Activated CD8-positive, alpha-beta memory T cell treated with anti-CD3 and anti-CD28 coated beads, Interleukin-2, amount 50 U/mL, for 4 hours (primary cell): ENCODE measurements at places on chromosomes 3 and 15.

DNA sequence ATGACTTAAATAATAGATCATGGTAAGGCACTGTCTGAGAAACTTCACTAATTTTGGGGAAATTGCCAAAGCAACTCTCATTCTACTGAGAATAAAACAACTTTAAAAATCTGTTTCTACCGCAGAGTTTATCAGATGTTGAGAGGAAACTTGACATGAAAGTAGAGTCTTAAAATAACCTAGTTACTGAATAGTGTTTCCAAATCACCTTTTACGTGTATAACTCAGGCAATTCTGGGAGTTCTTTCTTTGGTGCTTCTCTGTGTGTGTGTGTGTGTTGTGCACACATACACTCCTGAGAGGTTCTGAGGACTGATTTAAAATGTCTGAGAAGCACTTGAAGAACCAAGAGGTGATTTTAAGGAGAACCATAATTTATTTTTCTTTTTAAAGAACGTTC lies 236.6 kb downstream of the SV2B start:
- no peak for DNase-seq

DNA sequence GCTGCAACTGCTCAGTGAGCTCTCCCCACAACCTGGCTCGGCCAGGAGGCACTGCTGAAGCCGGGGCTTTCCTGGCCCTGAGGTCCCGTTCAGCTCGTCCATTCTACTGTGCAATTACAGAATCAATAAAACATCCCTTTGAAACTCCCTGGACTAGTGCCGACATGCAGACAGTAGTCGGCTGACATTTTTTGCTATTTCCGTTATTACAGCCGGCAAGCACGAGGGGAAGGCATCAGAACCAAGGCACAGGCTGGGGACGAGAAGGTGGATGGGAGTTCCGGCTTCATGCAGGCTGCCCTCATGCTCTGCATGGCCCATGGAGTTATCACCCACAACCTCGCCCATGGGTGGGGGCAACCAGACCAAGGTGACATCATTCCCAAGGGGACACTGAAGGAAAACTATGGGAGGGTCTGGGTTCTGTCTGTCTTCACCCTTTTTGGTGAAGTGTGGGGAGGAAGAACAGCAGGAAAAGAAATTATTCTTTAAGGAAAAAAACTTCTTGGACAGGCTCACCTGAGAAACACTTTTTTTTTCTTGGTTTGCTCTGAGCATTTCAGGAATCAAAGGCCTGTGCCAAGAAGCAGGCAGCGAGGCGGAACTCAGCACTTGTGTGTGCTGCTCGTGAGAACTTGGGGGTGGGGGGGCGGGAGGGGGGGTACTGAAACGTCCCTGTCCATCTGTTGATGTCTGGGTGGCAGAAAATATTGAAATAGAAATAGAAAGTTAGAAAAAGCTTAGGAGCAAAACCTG lies 154.5 kb downstream of the FOXP1 start:
- no peak for DNase-seq

DNA sequence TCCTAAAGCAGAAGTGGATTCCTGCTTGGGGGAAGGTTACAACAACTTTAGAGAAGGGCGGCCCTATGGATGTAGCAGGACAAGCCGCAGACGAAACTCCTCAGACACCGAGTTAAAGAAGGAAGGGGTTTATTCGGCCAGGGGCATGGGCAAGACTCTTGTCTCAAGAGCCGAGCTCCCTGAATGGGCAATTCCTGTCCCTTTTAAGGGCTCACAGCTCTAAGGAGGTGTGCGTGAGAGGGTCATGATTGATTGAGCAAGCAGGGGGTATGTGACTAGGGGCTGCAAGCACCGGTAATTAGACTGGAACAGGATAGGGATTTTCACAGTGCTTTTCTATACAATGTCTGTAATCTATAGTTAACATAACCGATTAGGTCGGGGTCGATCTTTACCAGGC lies 879 bp upstream of the PDHB start:
- no peak for DNase-seq

GRCh38 chr3:25246913-25247312 lies 181.2 kb upstream of the RARB start:
- no peak for DNase-seq

- no peak for DNase-seq
These were observed 304.9 kb downstream of the FGF12 start for GRCh38 chr3:192422321-192422996.

DNA sequence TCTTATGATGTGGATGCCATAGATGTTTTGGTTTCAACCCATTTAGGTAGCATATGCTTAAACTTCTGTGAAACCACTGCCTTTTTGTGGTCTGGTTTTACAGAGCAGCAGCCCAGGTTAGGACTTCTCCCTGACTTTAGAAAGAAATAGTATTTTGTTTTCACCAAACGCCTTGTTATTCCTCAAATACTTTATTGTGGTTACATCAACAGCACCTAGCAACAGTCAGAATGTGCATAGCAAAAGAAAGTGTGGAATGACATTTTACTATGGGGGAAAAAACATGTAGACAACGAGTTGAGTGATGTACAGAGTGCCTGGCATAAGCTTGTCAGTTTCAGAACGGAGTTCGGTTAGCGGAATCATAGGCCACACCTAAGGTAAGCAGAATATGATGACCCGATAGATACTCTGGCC lies 159.2 kb downstream of the TPRG1 start:
- no peak for DNase-seq
